ENCODE measurements at places on chromosomes 13 and 19.

DNA sequence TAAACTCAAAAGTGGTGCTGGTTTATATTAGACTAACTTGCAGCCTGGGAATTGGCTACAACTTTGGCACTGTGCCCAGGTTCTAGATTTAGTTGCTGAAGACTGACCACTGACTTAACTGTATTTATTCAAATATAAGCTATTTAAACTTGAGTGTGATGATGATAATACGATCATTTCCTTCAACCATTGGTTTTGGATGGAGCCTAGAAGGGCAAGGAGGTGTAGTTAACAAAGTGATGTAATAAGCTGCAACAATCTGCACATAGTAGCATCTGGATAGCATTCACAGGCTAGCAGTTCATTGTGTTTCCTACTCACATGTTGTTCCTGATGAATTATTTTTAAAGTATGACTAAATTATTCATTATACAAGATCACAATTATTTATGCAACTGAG lies 55.2 kb upstream of the DACH1 start:
- no peak for DNase-seq

GRCh38 chr19:10036601-10037071 lies 23.4 kb downstream of the RDH8 start:
- no peak for DNase-seq

- DNase-seq, result no peak
These were observed 198.2 kb downstream of the MYO16 start for GRCh38 chr13:108827646-108828045.

DNA sequence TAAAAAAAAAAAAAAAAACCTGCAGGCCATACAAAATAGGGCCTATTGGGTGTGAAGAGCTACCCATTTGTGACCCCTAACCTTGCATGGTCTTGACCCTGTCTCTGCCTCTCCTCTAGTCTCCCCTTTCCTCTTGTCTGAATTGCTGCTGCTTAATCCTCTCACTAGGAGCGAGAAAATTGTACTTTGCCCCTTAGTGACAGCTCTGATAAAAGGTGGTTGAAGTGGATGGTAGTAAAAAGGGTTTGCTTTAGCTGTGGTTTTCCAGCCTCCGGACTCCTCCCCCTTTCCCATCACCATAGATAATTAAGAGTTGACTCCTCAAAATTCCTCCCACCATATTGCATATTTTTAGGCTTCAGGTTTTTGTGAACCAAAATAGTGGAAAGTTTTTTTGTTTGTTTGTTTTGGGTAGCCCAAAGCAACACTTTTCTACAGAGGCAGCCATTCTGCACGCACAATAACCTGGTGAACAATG lies 23.5 kb downstream of the ACTN4 start:
- DNase-seq, result no peak

- DNase-seq, result no peak
These were observed 2.9 kb upstream of the PPP6R1 start for GRCh38 chr19:55261671-55262126.

- no peak for DNase-seq
These were observed 36.1 kb downstream of the PTPRS start for GRCh38 chr19:5304486-5304885.

DNA sequence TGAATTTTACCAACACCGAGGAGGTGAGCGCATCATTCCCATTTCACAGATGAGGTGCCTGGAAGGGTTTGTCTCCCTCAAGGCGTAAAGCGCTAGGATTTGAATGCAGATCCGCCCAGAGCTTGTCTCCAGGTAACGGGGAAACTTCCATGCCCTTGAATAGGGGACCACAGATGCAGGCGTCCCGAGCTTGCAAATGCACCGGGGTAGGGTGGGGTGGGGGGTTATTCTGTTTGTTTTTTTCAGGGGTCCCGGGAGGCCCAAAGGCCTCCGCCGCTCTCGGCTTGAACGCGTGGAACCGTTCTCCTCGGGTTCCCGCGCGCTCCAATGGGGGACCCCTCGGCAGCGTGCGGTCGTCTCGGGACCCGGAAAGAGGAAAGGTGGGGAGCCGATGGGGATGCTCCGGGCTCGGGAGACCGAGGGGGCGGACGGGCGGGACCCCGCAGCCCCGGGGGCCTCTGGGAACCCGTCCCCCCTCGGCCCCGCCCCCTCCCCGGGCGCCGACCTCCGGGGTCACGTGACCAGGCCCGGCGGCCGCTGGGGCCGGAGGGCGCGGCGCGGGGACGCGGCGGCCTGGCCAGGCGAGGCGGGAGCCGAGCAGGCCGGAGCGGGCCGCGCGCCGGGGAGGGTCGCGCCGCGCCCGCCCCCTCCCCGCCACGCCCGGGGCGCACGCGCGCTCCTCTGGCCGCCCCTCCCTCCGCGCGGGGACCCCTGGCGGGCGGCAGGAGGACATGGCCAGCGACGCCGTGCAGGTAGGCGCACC lies at the start of gene PKN1:
Gene PKN1 (plus strand): TSS at position 516 of the 763 bp plus-strand sequence. CDS start 216 bp downstream, at position 732.
- DNase-seq, result peak; percentile 71

- no peak for DNase-seq
These were observed 65.7 kb downstream of the SLC7A1 start for GRCh38 chr13:29529754-29530153.

DNA sequence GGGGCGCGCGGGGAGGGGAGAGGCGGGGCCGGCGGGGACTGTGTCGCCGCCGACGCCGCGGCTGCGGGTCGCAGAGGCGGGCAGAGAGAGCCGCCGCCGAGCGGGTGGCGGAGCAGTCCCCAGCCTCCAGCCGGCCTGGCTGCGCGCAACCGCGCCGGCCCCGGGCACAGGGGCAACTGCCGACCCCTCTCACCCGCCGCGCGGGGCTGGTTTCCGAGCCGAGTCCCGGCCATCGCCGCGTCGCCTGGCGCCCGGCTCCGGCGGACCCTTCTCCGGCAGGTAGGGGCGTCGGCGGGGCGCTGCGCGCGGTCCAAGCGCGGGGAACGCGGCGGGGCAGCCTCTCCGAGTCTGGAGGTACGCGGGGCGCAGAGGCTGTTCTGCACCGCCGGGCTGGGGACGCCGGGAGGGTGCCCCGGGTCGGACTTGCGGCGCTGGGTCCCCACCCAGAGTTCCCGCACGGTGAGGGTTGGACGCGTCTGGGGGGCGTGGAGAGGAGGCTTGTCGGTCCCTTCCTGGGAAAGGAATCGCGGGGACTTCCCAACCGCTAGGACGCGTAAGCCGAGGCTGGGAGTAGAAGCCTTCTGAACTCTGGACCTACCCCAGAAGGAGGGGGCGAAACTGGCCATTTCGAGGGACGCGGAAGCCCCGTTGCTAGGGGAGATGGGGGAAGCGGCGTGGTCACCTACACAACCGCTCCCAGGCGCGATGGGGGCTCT lies 133.6 kb upstream of the MYO16 start:
- peak; percentile 29 for DNase-seq

- DNase-seq, result no peak
These were observed 127.1 kb downstream of the VWA8 start for GRCh38 chr13:41833831-41834230.

- DNase-seq, result no peak
These were observed 61.0 kb downstream of the SHISA2 start for GRCh38 chr13:25990801-25991200.

DNA sequence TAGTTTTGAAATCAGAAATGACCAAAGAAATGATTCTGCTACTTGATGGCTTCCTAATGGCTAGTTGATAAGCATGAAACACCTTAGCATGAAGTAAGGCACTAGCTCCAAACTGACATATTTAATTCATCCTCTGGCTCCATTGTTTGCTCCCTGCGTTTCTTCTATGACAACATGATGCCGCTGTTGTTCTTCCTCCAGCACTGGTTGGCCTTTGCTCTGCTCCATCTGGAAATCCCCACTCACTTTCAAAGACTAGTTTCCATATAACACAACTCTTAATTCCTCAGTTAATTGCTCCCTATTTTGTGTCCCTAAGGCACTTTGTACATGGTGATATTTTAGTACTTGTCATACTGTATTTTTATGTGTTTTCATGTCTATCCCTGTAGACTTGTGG lies 151.6 kb downstream of the GPC6 start:
- no peak for DNase-seq

DNA sequence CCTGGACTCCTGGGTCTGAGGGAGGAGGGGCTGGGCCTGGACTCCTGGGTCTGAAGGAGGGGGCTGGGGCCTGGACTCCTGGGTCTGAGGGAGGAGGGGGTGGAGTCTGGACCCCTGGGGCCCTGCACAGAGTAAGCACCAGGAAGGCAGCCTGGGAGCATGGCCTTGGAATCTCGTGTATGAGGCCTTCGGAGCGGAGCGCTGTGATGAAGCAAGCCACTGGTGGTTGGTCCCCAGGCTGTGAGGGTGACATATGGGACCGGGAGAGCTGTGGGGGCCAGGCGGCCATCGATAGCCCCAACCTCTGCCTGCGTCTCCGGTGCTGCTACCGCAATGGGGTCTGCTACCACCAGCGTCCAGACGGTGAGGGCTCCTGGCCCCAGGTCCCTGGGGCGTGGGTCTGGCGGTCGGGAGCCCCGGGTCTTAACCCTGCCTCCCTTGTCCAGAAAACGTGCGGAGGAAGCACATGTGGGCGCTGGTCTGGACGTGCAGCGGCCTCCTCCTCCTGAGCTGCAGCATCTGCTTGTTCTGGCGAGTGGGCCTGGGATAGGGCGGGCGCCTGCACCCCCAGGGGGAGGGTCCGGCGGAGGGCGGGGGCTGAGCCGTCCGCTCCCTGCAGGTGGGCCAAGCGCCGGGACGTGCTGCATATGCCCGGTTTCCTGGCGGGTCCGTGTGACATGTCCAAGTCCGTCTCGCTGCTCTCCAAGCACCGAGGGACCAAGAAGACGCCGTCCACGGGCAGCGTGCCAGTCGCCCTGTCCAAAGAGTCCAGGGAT lies 918 bp downstream of the TMEM190 start:
- DNase-seq, result no peak

GRCh38 chr13:106299621-106300020 lies 235.8 kb downstream of the EFNB2 start:
- DNase-seq, result no peak

GRCh38 chr19:5293612-5294378 lies 46.8 kb downstream of the PTPRS start:
- DNase-seq, result no peak

DNA sequence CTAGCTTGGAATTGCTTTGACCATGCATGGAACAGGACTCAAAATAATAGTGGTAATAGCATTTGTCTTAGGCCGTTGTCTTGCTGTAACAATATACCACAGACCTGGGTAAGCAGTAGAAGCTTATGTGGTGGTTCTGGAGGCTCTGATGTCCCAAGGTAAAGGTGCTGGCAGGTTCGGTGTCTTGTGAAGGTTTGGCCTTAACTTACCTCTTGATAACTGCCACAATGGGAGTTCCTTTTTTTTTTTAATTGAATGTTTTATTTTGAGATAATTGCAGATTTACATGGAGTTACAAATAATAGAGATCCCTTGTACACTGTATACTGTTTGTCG lies 5.8 kb downstream of the RPL21 start:
- DNase-seq, result no peak

DNA sequence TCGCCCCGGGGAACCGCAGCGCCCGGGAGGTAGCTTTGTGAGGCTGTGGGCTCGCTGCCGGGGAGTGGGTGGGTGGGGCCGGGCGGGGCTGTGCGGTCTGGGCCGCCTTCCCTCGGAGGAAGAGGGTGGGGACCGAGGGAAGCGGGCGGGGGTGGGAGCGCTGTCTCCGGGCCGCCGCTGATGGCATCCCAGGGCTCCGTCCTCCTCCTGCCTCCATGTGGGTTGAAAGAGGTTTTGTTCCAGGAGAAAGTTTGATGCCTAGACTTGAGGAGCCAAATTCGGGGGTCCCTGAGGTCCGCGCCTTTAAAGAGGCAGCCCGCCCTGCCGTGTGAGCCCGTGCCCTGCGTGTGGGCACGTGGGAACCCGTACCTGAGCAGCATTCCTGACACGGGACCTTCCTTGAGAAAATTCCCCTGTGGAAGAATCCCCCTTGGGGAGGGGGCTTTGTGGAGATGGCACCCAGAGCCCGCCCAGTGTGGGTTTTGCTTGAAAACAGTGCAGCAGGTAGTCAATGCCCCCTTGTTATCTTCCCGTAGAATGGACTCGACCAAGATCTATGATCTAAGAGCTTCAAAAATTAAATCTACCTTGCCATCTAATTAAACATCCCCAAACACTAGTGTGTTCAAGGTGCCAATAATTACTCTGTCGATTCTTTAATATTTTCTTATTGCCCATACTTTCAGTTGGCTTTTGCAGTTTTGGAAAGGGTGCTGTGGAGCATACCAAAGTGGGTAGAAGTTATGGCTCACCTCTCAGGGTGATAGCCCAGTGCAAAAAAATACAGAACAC lies 107.8 kb downstream of the RXFP2 start:
- DNase-seq, result no peak

- no peak for DNase-seq
These were observed 382.7 kb downstream of the MYO16 start for GRCh38 chr13:109012115-109012514.

DNA sequence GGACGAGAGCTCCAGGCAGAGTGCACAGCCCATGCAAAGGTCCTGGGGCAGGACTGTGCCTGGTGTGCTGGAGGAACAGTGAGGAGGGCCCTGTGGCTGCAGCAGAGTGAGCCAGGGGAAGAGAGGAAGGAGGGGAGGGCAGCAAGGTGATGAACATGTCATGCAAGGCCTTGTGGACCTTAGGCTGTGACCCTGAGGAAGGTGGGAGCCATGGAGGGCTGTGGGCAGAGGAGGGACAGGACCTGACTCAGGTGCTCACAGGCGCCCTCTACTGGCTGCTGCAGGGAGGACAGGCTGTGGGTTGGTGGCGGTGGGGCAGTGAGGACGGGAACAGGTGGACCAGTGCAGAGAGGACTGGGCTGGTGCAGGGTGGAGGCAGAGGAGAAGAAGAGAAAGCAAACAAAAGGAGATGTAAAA lies 170.3 kb downstream of the PTPRS start:
- peak; percentile 84 for DNase-seq

DNA sequence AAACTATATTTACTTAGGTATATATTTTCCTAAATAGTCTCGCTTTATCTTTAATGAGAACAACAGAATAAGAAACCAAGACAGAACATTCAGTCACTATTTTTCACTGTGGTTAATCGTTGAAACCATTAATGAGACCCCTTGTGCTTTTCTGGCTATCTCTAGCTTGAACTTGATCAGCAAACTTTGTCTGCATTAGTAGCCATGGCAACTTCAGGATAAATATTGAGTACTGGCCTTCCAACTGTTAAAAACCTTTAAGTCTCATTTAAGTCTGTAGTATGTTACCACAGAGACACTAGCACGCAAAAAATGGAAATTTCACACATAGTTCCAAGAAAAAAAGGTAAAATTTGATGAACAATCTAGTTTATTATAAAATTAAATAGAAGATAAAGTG lies 946.0 kb downstream of the SLITRK5 start:
- DNase-seq, result no peak

GRCh38 chr13:96053003-96053703 lies at the start of gene UGGT2:
UGGT2 (minus strand) TSS chr13:96053401; CDS start chr13:96053312, 89 bp downstream.
- DNase-seq, result no peak

- no peak for DNase-seq
These were observed 2.1 kb downstream of the NUMBL start for GRCh38 chr19:40688309-40688708.

DNA sequence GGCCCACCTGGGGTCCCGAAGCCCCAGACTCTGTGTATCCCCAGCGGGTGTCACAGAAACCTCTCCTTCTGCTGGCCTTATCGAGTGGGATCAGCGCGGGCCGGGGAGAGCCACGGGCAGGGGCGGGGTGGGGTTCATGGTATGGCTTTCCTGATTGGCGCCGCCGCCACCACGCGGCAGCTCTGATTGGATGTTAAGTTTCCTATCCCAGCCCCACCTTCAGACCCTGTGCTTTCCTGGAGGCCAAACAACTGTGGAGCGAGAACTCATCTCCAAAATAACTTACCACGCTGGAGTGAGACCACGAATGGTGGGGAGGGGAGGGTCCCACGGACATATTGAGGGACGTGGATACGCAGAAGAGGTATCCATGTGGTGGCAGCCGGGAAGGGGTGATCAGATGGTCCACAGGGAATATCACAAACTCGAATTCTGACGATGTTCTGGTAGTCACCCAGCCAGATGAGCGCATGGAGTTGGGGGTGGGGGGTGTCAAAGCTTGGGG lies 1.0 kb upstream of the ICAM5 start:
- peak; percentile 73 for DNase-seq

Measured in activated T-cell treated with anti-CD3 and anti-CD28 coated beads, Interleukin-2, amount 50 U/mL, for 48 hours (primary cell).